GM19239 (cell line): ENCODE measurements at places on chromosomes 5 and 9.

DNA sequence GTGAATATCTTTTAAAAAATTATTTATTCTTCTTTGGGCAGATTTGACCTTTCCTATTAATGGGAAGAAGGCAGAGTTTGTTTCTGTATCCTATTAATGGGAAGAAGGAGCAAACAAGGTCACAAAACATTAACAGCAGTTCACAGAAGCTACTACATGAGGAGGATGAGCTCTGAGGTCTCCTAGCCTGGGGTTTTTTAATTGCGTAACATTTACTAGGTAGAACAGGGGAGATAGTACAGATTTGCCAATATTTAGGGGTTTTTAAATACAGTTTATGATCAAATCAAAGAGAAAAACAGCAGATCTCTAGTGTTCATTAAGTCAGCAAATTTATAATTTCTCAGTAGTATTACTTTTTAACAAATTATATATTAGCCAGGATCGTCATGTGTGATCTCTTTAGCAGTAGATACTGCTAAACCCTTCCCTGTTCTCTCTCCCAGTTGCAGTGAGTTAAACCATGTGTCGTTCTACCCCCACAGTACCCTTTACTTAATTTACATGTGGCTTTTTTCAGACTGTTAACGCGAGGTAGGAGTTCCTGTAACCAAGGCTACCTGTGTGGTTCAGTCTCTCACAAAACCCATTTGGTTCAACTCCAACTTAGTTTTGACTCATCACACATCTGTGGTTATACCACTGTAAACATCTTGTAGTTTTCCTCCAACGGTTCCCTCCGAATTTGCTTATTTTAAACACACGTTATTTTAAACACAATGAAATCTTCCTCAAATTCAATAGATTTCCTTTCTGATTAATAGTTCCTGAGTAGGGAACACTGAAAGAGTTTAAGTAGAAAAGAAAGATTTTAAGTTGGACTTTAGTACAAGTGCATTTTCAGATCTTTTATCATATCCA lies 13.3 kb downstream of the SLC25A46 start:
- peak; percentile 36 for DNase-seq

DNA sequence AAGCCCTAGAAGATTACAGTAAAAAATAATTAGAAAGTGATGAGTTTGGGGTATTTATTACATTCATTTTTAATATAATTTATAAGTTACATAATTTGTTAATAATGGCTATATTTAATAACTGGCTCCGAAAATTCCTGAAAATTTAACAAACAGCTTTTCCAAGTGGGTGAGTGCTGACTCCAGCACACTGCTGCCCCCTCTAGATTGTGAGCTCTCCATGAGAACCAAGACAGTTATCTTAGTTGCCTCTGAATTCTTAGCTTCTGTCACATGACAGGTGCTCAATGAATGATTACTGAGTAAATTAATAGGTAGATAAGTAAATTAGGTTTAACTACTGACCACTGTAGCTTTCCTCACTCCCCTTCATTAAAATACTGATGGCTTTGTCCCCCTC lies 7.8 kb downstream of the KLHL3 start:
- no peak for DNase-seq

- DNase-seq, result no peak
These were observed 6.9 kb downstream of the NR4A3 start for GRCh38 chr9:99828417-99829176.

GRCh38 chr5:9269014-9269413 lies 276.9 kb downstream of the SEMA5A start:
- no peak for DNase-seq

DNA sequence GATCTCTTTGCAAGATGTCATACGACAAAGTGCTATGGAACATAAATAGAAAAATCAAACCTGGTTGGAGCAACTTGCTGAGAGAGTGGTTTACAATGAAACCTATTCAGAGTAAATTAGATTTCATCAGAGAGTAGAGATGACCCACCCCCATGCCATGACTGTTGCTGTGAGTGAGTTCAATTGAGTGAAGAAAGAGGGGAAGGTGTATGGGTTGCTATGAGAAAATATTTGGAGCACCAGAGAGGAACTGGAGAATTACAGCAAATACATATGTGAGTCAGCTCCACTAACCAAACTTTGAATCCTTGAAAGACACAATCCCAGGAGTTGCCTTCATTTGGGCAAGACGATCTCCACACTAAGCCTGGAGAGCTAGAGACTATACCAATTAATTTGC lies 217.2 kb downstream of the RFX3 start:
- no peak for DNase-seq

- no peak for DNase-seq
These were observed 178.7 kb downstream of the FSTL4 start for GRCh38 chr5:133433641-133434040.

- DNase-seq, result no peak
These were observed 116.9 kb downstream of the IRX2 start for GRCh38 chr5:2634399-2635176.

- DNase-seq, result no peak
These were observed 11.8 kb downstream of the ELL2 start for GRCh38 chr5:95949810-95950209.

GRCh38 chr5:177452688-177453638 lies 6.3 kb downstream of the PRR7 start:
- DNase-seq, result no peak

- DNase-seq, result no peak
These were observed 709 bp upstream of the SH3PXD2B start for GRCh38 chr5:172455087-172455381.

- DNase-seq, result no peak
These were observed 269.7 kb downstream of the ISL1 start for GRCh38 chr5:51652980-51653379.

DNA sequence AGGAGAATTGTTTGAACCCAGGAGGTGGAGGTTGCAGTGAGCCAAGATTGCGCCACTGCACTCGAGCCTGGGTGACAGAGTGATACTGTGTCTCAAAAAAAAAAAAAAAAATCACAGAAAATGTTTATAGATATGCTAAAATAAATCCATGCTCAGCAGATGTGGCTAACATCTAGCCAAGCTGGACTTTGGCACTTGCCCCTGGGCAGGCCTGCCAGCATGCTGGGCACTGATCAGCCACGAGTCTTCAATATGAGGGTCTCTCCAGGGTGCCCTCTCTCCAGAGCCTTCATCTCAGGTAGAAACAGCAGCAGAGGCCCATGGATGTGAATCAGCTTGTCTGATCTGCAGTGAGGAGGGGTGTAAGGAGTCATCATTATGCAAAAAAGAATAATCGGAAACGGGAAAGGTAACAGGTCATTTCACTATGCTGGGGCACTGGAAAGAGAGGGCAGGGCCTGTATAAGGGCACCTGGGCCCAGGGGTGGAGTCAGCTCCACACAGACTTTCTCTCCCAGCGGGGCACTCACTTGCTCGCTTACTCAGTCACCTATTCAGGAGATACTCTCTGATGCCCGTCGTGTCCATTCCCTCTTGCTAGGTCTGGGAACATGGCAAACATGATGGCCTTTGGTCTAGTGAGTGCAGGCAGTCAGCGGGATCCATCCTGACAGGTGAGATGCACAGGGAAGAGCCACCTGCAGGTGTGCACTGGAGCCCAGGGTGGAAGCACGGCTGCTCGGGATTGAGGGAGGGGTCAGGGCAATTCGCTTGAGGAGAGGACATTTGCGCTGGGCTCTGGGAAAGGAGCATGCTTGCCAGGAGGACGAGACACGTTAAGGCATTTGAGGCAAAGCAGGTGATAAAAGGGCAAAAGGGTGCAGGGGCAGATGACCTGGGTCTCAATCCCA lies 17.1 kb downstream of the RNF44 start:
- DNase-seq, result no peak

- DNase-seq, result no peak
These were observed 69.4 kb upstream of the NFIB start for GRCh38 chr9:14383294-14383693.

GRCh38 chr9:127912296-127912695 lies 4.5 kb downstream of the ST6GALNAC4 start:
- DNase-seq, result no peak

DNA sequence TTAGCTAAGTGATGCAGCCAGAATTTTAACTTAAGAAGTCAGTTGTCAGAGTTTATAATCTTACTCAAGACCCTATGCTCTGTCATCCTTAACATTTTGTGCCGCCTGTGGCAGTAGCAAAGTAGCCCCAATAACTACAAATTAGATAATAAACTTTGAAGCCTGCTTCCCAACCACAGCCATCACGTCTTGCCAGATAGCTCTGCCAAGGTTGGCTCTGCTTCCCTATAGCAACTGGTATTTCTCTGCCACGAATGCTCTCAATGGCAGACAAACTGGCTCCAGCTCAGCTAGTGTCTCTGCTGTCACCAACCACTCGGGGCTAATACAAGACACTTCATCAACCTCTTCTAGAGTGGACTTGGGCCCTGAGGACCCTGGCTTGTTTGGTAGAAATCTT lies 576.1 kb downstream of the CDH12 start:
- DNase-seq, result no peak

- DNase-seq, result no peak
These were observed 544.1 kb downstream of the RAB3C start for GRCh38 chr5:59126708-59127573.

DNA sequence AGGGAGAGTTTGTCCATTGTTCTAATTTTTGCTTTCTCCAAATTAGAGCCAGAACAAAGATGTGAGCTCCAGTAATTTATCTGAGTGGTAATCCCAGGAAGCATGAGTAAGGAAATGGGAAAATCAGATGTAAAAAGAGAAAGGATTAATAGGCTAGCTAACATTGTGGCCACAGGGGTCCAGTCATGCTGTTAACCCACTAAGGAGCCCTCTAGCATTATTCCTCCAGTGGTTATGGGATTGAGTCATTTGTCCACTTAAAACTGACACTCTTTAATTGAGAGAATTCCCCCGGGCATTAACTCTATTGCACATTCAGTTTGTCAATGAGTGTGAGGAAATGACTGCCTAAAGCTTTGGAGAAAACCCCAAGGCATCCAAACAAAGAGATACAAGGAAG lies 700.3 kb upstream of the TYRP1 start:
- DNase-seq, result no peak

DNA sequence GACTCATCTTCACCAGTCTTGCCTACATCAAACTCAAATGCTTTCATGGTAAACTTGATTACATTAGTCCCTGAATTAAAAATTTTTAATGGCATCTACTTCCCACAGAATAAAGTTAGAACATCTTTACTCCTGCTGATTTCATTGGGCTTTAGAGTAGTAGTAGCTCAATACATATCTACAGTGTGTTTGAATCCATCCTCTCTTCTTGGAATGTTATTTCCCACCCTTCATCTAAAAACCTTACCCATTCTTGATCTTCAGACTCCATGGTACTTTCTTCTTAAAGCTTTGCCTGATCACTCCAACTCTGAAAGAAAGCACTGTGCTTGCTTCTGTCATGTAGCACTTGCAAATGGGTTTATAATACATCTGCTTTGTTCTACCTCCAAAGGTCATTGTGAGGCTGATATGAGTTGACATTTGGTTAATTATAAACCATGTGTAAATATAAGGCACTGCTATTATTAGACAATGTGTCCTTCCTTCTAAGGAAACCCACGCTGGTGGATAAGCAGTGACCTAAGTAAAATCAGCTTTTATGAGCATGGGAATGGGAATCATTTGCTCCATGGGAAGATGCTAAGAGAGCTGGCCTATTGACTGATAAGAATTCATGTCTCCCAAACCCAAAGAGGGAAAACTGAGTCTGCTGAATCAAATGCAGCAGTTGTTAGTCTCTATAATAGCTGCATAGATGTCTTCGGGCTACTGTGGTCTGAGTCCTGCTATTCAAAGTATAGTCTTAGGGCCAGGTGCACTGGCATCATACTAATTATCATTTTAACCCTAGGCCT lies 7.5 kb upstream of the PRLR start:
- no peak for DNase-seq

DNA sequence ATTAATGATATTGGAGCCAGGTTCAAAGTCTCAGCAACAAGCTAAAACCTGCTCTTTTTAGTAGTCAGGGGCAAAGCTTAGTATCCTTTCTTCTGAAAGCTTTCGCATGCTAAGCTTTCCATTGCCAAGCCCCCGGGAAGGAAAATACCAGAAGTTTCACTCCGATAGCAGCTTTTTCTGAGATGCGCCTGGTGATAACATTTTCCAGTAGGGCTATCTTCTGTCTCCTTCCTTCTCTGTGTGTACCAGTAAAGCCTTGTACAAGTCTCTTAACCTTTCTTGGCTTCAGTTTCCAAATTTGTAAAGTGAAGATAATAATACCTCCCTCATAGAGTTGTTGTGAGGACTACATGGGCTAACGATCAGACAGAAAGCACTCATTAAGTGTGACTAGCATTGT lies 36.7 kb downstream of the DOCK8 start:
- no peak for DNase-seq

DNA sequence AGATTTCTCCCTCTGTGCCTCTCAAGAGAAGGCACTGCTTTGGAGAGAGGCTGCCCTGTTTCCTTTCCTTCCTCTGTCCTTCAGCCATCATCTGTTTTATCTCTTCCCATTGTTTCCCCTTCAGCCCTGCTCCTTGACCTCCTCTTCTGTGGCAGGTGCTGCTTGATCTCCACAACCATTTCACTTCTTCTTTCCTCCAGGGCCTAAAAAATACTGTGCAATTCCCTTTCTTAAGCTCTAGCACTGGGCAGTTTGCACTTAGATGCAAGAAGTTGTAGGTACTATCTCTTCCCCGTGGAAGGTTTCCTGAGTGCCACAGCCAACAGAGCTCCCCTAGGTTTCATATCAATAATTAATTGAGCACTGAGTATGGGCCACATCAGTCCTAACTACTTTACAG lies 8.8 kb upstream of the ADRB2 start:
- no peak for DNase-seq
